Kidney (tissue), 22 donors: ENCODE measurements at places on chromosomes 3 and 15.

- DNase-seq, result peak; percentile 27
These were observed 26.4 kb upstream of the SKIL start for GRCh38 chr3:170331143-170331542.

GRCh38 chr15:82840166-82840565, 30.7 kb downstream of the WHAMM start:
- DNase-seq, result no peak

DNA sequence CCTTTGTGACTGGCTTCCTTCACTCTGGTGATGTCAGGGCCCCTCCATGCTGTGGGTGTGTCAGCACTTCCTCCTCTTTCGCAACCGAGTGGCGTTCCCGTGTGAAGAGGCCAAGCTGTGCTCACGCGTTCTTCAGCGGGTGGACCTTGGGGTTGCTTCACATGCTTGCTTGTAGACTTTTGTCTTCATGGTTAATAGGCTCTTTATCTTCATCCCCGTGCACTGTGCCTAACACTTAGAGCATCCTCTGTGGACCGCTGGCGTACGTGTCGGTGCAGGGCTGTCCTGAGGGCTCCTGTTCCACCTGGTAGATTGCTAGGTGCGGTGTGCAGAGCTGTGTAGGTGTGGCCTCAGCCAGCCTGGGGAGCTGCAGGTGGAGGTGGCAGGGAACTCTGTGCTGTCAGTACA, 182.3 kb downstream of the OR4M2 start:
- no peak for DNase-seq

GRCh38 chr15:92011611-92012367, 158.3 kb downstream of the SLCO3A1 start:
- DNase-seq, result no peak

DNA sequence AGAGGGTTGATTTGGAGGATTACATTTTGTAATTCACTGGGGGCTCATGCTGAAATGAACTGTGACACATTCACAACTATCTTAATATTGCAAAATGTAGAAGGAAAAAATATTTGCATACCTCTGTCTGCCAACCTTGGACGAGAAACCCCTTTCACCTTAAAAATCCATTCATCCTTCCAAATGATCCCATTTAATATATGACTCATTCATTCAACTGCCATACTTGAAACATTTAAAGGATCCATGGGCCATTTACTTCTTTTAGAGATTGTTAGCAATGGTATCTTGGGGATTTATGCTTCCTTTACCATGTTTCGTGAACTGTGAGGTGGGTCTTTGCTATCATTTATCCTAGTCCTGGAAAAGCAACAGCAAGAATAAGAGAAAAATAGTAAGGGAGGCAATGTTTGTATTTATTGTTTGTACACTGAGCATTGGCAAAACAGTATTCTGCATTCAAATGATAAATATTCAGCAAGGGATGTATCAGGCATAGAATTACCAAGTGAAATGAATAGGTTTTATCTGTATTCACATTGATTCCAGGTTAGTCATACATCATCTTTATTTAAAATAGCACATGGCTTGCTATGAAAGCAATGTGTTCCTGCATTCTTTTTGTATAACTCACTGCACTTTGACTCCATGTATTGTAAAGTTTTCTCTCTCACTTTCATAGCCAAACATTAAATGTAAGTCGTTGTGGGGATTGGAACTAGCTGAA, 378.1 kb downstream of the NSUN3 start:
- no peak for DNase-seq

GRCh38 chr3:126927401-126927750, 55.5 kb upstream of the PLXNA1 start:
- DNase-seq, result no peak

- DNase-seq, result no peak
These were observed 49.4 kb upstream of the FLNB start for GRCh38 chr3:57958642-57959422.

- DNase-seq, result peak; percentile 57
These were observed 5.5 kb downstream of the SSUH2 start for GRCh38 chr3:8638994-8639658.
